Pancreas (tissue), 10 donors: ENCODE measurements at places on chromosomes 5 and 9. TPM values are rescaled to one million over a fixed set of nuclear protein-coding genes. Genes with fewer than 3 reads are reported as not detected.

SHC3 gene
- 0.19 TPM for total RNA-seq

RNF180 gene
- 7.2 TPM for total RNA-seq

GRIA1 gene
- not detected for total RNA-seq

C5orf46 gene
- 0.47 TPM for total RNA-seq

CMBL gene
- 11.7 TPM for total RNA-seq

PTGS1 gene
- total RNA-seq: 0.32 TPM

CHSY3 gene
- total RNA-seq: 1.2 TPM

LCN9 gene
- total RNA-seq: not detected

INSL4 gene
- not detected for total RNA-seq

CDX1 gene
- not detected for total RNA-seq

POLK gene
- 11.4 TPM for total RNA-seq

MATR3 gene
- 76.3 TPM for total RNA-seq

TRIM7 gene
- total RNA-seq: 1.9 TPM

KDM3B gene
- 38.3 TPM for total RNA-seq

IL31RA gene
- 0.43 TPM for total RNA-seq

FBXL7 gene
- total RNA-seq: 0.73 TPM

NR4A3 gene
- 1.0 TPM for total RNA-seq

CLIC3 gene
- 0.41 TPM for total RNA-seq

GALNT10 gene
- 20.8 TPM for total RNA-seq

SLC6A7 gene
- not detected for total RNA-seq

SLC46A2 gene
- total RNA-seq: not detected

IL5 gene
- total RNA-seq: not detected

GABRA6 gene
- not detected for total RNA-seq

C9orf43 gene
- 0.55 TPM for total RNA-seq

ANKRD18A gene
- total RNA-seq: 5.9 TPM

RAPGEF6 gene
- total RNA-seq: 7.0 TPM

SV2C gene
- 0.05 TPM for total RNA-seq

KLF4 gene
- 4.5 TPM for total RNA-seq

ABO gene
- 2.1 TPM for total RNA-seq

TMEM8B gene
- 4.9 TPM for total RNA-seq

SPINK13 gene
- not detected for total RNA-seq

IRX1 gene
- not detected for total RNA-seq

PAPPA gene
- total RNA-seq: 1.4 TPM

SVEP1 gene
- total RNA-seq: 12.8 TPM

ZDHHC11B gene
- total RNA-seq: 7.5 TPM

SPATA31A3 gene
- total RNA-seq: not detected

ECPAS gene
- total RNA-seq: 37.9 TPM

NSG2 gene
- total RNA-seq: 0.32 TPM

BAAT gene
- 5.0 TPM for total RNA-seq

IFNK gene
- not detected for total RNA-seq

FBXO10 gene
- total RNA-seq: 7.4 TPM

LRRC70 gene
- total RNA-seq: 0.52 TPM

DMRT3 gene
- total RNA-seq: not detected

SCGB3A2 gene
- total RNA-seq: not detected

LCN12 gene
- 3.6 TPM for total RNA-seq

SPATA24 gene
- 2.5 TPM for total RNA-seq

IFNA5 gene
- total RNA-seq: not detected

AGPAT2 gene
- total RNA-seq: 61.3 TPM

GCNT4 gene
- 2.0 TPM for total RNA-seq

SLC6A3 gene
- not detected for total RNA-seq

C1QTNF3 gene
- total RNA-seq: 3.2 TPM

HAPLN1 gene
- not detected for total RNA-seq
